ENCODE measurements at places on chromosomes 11 and 22.
A peak's percentile ranks its signal among the peaks of the same experiment; 100 is the strongest.

DNA sequence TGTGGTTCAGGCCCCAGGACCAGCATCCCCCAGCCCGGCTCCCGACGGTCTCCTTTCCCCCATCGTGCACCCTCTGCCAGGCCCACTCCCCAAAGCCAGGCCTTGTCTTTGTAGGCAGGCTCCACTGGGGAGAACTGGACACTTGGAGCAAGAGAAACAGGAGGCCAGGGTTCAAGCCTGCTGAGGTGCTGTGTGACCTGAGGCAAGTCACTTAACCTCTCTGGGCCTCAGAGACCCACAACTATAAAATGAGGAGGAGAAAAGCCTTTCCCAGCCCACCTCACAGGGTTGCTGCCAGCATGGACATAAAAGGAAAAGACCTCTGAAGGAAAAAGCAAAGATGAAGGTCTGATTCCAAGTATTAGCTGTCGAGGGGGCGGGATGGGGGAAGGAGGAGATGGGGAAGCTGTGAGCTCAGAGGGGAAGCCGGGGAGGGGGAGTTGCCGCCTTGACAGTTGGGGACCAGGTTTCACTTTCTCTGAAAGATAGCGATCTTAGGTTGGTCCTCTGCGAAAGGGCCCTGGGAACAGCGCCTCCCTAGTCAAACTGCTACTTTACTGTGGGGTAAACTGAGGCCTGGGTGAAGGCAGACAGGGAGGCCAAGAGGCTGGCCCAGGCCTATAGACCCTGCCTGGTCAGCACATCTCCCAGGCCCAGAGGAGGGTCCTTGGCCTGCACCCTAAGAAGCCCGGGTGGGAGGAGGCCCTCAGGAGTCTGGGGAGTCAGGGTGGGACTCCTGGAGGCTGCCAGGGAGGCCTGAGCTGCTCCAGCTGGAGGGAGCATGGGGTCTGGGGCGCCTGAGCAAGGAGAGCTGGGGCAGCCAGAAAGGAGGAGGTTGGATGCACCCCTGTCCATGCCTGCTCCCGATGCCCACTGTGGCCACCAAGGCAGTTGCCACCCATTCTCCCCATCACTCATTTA is 991 bp upstream of the OSM start:
- DNase-seq, result no peak

DNA sequence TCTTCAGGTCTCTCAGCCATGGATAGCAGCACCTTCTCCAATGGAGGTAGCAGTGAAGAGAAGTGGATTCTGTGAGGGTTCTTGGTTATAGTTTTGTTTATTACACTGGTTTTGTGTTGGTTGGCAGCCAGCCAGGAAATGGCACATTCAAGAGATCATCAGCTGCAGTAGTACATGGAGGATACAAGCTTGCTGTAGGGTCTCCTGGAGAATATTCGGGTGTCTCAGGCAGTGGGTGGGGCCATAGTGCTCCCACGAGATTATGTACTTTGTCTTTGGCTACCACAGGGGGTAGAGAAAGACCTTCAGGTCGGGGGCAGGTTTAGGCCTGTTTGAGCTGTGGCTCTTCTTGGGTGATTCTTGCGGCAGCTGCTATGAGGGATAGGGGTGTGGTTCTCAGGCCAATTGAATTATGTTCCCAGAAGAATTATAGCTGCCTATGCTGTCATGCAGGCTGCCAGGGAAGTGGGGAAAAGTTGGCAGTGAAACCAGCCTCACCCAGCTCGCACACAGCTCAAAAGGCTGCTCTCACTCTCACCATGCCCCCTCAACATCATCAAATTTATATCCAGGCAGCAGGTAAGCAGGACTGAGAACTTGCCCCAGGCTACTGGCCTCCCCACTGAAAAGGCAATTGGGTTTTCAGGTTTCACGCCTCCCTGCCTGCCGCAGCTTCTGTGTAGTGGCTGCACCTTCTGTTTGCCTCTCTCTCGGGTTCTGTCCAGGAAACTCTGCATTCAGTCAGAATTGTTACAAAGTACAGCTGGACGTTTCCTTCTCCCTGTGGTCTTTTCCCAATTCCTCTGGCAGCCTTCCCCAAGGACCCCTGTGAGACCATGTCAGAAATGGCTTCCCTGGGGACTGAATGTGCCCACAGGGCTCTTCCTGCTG is 435.5 kb downstream of the LUZP2 start:
- DNase-seq, result no peak

DNA sequence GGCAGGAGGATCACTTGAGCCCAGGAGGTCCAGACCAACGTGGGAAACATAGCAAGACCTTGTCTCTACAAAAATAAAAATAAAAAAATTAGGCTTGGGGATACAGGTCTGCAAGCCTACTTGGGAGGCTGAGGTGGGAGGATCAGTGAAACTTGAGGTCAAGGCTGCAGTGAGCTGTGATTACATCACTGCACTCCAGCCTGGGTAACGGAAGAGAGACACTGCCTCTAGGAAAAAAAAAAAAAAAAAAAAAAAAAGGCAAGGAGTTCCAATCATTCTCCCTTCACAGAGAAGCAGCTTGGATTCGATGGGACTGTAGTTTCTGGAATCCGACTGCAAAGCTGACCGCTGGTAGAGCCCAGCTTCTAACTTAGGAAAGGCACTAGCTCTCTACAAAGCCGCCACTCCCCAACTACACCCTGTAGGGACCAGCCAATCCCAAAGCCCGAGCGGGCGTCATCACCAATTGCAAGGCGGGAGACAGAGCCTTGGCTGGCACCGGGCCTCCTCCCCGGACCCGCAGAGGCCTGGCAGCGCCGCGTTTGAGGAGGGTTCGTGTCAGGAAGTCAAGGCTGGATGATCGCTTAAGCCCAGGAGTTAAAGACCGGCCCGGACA is 716 bp upstream of the DDB2 start:
- peak; percentile 78 for DNase-seq

GRCh38 chr11:98417256-98417755 is 603.4 kb upstream of the CNTN5 start:
- no peak for DNase-seq

DNA sequence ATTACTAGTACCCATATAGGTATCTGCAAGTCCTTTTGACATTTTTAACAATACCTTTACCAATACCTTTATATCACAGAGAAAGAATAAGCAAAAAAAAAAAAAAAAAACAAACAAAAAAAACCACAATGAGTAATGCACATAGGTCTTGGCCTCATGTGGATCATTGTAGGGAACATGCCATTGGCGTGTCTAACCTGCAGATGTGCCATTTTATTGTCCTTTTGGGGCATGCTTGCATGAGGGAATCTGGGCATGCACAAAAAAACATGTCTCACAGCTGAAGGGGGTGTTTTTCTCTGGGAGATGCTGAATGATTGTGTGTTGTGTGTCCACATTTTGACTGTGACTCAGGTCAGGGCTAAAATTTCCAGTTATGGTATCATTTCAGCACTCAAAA is 361.6 kb downstream of the GUCY1A2 start:
- DNase-seq, result no peak

GRCh38 chr11:84247926-84248325 is 961.8 kb upstream of the CCDC90B start:
- peak; percentile 52 for DNase-seq

GRCh38 chr11:64629796-64630562 is 39.0 kb downstream of the SLC22A12 start:
- DNase-seq, result peak; percentile 7

DNA sequence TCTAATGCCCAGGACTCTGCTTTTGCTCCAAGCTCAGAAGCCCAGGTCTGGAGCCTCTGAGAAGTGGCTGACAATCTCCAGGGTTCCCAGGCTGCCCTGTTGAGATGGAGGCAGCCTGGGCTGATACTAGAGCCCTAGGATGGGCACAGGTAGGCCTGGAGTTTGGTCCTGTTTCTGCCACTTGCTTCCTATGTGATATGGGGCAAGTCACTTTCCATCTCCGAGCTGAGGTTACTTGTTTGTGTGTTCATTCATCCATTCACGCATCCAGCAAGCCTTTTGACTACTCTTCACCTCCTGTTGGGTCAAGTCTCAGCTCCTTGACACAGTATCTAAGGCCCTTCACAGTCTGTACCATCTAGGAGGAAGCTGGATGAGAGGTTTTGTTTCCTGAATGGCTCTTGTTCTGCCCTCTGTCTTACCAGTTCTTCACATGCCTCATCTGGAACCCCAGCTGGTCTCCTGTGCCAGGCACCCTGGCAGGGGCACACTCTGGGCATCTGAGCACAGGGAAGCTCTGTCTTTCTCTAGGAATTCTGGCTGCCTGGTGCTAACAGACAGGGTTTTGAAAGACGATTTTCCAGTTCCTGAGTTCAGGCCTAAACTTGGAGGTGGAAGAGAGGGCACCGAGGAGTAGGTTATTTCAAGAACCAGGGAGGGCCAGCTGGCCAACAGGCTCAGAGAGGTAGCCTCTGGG is 53.2 kb upstream of the AMPD3 start:
- no peak for DNase-seq

GRCh38 chr11:37786214-37786755 is 1188.2 kb upstream of the RAG2 start:
- peak; percentile 70 for DNase-seq

- DNase-seq, result no peak
Measured at GRCh38 chr22:50303848-50304527, 3.5 kb downstream of the PLXNB2 start.

DNA sequence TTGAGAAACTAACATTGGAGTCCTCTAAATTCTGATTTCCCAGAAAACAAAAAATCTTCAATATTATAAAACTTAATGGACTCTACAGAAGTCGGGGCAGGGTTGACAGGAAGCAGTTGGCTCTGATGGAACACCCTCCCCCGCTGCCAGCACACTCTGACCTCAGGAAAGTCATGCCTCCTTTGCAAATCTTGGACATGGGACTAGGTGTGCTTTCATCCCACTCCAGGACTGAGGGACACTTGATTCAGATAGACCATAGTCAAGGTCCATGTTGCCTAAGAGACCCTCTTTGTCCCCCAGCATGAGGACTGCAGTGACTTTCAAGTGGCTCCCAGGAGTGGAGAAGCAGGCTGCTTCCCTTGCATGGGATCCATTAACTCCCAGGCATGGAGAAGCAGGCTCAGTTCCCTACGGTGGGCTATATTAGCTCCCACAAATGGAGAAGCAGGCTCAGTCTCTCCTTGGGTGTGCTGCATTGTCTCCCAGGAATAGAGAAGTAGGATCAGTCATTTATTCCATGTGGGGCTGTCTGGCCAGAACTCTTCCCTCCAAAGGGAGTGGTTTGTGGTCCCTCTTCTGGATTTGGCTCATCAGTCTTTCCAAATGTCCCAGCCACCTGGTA is 38.3 kb downstream of the C22orf31 start:
- DNase-seq, result no peak

DNA sequence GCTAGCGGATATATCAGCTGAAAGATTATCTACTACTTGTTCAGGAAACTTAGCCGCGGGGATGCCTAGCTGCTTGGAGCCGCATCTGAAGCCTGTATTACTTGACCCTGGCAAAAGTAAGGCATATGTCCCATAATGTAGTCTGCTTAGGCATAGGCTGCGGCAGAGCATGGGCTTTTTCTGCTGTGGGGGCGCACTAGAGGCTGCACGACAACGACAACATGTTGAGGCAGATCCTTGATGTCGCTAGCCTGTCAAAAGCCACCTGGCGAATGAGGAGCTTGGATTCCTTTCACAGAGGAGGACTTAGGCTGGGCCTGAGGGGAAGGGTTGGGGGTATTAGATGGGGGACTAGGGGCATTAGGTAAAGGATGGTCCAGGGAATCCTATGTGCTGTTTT is 1.1 kb upstream of the OR52N2 start:
- DNase-seq, result no peak

DNA sequence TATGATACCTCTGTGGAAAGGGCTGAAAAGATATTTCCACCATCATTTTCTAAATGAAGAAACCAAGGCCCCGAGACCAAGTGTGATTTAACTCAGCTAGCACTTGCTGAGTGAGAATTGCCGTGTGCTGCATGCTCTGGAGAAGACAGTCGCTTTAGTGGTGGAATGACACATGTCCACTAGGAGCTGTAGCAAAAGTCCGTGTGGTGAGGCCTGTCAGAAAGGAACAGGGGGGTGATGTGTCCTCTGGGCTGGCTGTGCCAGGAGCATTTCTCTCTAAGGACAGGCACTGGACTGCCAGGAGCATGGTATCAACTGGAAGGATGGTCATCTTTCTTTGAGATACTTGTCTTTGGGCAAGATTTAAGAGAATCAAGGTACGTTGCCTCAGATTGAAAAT is 72.8 kb downstream of the ATXN10 start:
- no peak for DNase-seq

DNA sequence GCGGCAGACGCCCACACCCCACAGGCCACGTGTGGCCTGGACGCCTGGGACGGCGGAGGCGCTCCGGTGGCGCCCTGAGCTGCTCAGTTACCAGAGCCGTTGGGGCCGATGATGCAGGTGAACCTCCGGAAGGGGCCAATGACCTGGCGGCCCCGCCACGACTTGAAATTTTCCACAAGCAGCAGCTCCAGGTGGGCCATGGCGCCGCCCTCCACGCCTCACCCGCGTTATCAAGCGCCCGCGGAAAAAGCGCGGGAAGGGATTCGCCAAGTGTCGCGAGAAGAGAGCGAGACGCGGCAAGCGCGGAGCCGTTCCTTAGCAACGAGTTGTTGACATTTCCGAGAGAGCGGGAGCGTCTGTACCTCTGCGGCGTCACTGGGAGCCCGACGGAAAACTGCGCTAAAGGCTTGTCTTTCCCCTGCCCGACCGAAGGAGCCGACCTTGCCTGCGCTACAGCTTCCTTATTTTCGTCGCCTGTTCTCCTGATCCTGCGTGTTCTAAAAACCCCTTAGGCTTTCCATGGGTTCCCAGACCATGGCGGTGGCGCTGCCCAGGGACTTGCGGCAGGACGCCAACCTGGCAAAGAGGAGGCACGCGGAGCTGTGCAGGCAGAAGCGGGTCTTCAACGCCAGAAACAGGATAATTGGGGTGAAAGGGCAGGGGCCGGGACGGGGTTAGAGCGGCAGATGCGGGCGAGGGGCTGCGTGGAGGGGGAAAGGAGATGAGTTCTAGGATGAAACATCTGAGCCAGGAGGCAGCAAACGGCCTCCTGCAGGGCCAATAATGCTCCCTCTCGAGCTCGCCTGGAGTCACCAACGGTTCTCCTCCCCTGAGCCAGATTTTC is at the start of the genes RIBC2 and SMC1B:
RIBC2 (plus strand) TSS at position 326 of the 844 bp plus-strand sequence; CDS start at position 520, 194 bp downstream.
SMC1B (minus strand) TSS at position 232 of the 844 bp plus-strand sequence; CDS start at position 200, 32 bp downstream.
- peak; percentile 91 for DNase-seq

- peak; percentile 33 for DNase-seq
Measured at GRCh38 chr22:22431271-22432220, 77.0 kb downstream of the ZNF280B start.

- DNase-seq, result peak; percentile 1
Measured at GRCh38 chr22:33969045-33969444, 48.8 kb upstream of the LARGE1 start.

GRCh38 chr11:12845739-12846358 is 163.3 kb upstream of the RASSF10 start:
- peak; percentile 57 for DNase-seq

GRCh38 chr11:103537904-103538502 is 428.8 kb downstream of the DYNC2H1 start:
- peak; percentile 55 for DNase-seq

DNA sequence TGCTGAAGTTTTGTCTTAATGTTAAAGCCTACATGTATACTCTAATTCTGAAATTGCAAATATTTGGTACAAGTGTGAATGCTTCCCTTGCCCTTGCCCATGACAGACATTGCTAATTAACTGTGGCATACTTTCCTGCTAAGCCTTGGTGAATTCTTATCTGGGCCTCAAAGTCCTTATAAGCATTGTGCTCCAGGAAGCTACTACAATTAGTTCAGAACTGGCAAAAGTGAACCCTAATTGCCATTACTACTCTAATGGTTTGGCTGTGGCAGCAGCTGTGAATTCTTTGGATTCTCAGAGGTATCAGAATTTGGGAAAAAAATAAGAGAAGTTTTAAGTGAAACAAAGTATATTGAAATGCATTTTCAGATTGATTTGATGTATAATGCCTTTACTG is 24.3 kb downstream of the EMSY start:
- DNase-seq, result no peak
